ENCODE measurements at places on chromosomes 3 and 15.

DNA sequence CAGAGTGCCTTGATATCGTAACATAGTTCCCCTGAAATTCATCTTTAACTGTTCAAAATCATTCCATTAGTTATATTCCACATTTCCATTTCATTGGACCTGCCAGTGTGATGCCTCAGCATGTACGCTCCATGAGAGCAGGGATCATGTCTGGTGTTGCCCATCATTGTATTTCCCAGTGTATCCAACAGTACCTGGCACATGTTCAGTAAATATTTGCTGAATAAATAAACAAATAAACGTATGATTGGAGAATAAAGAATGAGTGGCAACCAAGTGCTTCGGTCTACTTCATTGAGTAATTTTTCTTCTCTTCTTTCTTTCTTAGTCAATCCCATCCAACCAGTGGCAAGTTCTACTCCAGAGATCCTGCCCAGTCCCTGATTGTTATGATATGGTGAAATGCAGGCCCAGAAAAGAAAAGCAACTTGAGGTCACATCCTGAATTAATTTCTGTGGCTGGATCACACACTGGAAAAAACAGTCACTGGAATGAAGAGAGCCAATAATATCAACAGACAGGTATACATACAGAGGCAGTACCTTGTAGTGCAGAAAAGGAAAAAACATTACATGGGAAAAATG is 101.2 kb downstream of the PLCH1 start:
- DNase-seq, result no peak

DNA sequence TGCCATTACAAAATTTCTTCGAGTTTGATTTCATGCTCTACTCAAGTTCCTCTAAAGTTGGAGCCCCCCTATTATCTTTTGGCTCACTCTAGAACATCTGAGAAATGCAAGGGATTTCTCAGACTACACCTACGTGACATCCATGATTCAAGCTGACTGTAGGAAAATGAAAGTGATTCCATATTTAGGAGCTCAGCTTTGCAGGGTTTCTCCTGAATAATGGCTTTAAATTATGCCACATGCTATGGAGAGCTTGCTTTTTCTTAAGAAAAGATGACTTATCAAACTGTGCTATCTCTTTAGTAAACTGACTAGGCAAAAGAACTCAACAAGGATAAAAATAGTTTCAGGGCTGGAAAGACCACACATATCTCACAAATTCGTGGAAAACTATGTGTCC is 292.1 kb downstream of the LSAMP start:
- DNase-seq, result no peak

- no peak for DNase-seq
These were observed 75.9 kb upstream of the RNU6-1 start for GRCh38 chr15:67915461-67916374.

DNA sequence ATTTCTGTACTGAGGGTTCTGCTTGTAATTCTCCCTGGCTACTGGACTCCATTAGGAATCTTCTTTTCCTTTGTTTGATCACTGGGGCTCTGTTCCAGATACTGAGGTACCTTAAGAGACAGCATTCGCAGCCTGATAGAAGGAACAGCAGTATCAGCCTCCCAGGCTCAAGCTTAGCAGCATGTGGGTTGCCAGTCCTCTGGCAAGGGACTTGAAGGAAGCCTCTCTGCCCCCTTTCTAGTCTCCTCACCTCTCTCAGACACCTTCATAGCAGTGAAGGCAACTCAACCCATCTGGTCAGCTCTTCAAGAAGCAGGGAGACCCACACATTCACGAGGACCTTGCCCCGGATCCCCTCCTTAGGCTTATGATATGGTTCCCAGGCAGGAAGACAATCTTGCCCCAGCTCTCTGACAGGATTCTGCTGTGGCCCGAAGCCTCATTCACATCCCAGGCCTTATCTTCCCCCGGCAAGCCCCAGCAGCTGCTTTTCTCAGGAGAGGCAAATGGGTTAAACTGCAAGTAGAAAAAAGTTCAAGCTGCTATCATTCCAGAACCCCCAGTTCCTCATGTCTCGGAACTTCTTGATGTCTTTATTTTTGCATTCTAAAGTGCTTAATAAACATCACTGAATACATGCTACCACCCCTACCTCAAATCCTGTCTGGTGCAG is 153.1 kb downstream of the LIPC start:
- no peak for DNase-seq
